ENCODE measurements at places on chromosomes 2 and 18. TPM values are rescaled to one million over a fixed set of nuclear protein-coding genes. Genes with fewer than 3 reads are reported as not detected.

The RAB31 gene
- 21.4 TPM for total RNA-seq

The ELOA2 gene
- not detected for total RNA-seq

The SP140 gene
- not detected for total RNA-seq

The MALL gene
- total RNA-seq, result 148 TPM

The CPO gene
- total RNA-seq, result 0.05 TPM

The REG3G gene
- total RNA-seq, result not detected

The LRATD1 gene
- total RNA-seq, result 0.17 TPM

The SNED1 gene
- 1.1 TPM for total RNA-seq
